ENCODE measurements at places on chromosomes 11 and 22.

GRCh38 chr11:45852018-45852711, 4.9 kb downstream of the CRY2 start:
- no peak for DNase-seq

GRCh38 chr11:122007601-122008071, 108.4 kb downstream of the BLID start:
- DNase-seq, result no peak

GRCh38 chr11:95586155-95586554, 203.4 kb downstream of the FAM76B start:
- DNase-seq, result no peak

DNA sequence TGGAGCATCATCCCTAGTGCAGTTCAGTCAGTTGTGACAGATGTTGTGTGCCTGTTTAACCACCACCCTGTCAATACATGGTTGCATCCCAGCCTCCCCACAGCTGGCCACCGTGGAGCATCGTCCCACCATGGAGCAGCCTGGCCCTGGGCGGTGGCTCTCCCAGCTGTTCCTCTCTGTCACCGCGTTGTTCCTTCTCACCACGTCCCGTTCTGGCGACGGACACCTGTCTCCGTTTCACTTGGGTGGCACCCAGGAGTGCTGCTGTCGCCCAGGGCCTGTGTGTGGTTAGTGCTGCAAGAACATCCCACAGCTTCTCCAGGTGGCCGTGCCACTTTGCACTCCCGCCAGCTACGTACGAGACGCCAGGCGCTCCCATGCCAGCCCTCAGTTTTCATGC, 26.5 kb downstream of the MUC6 start:
- no peak for DNase-seq

- no peak for DNase-seq
Measured at GRCh38 chr11:48008951-48009270, 28.6 kb downstream of the PTPRJ start.

Data from stimulated activated CD8-positive, alpha-beta memory T cell treated with anti-CD3 and anti-CD28 coated beads, Interleukin-7, amount 100 ng/mL, for 1 hour (primary cell).